NCI-H1694 (cell line): ENCODE measurements at places on chromosomes 12 and 14.
A peak's percentile ranks its signal among the peaks of the same experiment; 100 is the strongest.

- no peak for DNase-seq
Observed at GRCh38 chr14:65334765-65335410, 77.6 kb upstream of the FUT8 start.

- DNase-seq, result no peak
Observed at GRCh38 chr12:1619587-1619986, 9.4 kb upstream of the WNT5B start.

- DNase-seq, result no peak
Observed at GRCh38 chr14:32478050-32478449, 149.0 kb downstream of the AKAP6 start.

- peak; percentile 61 for DNase-seq
Observed at GRCh38 chr14:61925043-61925442, 162.8 kb downstream of the SNAPC1 start.

DNA sequence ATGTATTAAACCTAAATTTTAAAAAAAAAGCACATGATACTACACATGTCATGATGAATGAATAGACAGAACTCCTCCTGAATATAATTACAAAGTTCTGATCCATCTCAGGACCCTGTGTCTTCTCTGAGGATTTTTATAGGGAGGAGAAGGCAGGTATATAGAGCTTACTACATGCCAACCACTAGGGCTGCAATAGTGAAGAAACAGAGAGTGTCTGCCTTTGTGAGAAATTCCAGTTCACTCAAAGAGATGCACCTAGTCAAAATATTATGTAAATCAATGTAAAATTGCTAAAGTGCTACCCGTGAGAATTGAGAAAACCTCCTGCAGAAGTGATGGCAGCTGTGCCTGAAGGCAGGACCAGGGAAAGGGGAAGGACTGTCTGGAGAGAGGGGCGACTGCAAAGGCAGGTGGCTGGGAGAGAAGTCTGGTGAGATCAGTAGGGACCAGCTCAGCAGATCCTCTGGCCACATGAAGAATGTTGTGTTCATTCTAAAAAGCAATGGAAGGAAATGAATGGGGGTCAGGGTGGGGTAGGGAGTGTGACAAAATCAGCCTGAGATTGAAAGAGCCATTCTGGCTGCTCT, 15.1 kb downstream of the ABHD4 start:
- no peak for DNase-seq

DNA sequence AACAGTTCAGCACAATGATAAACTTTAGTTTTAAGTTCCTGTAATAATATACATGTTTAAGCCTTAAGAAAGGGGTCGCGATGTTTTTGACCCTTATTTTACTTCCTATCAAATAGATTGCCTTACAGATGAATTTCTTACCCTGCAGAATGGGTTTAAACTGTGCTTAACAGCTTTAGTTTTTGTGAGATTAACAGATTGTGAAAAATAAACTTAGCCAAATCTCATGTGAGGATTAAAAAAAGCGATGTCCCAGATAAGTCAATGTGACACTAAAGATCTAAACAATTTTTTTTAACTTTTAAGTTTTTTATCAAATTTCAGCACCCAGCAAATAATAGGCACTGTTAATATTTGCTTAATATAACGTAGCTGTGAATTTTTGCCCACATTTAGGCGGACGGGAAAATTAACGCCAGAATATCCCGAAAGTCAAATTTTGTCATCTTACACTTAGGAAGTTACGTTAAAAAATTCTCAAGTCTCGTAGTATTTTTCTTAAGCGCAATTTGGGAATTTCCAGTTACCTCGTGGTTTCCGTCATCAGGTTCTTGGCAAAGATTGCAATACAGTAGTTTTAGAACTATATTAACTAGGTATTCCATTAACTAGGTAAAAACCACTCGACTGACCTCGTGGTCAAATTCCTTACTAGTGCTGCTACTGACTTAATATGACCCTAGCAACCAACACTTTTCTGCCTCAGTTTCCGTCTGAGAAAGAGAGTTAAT, 1.2 kb downstream of the HNRNPC start:
- peak; percentile 32 for DNase-seq

DNA sequence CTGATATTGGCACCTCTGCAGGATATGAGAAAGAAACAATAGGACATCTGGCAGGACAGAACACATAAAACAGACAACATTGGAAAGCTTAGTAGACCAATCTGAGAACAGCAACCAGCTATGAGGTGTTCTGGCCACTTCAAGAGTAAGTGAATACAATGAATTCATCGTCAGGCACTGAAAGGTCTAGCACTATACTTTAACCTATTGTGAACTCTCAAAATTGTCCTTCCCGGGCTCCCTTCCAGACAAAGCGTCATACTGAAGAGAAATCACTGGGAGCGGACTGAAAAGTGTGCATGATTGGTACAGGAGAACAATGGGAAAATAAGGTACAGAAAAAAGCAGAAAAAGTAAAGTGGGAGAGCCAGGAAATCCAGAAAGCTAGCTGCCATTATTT, 75.8 kb downstream of the LRP6 start:
- DNase-seq, result no peak

DNA sequence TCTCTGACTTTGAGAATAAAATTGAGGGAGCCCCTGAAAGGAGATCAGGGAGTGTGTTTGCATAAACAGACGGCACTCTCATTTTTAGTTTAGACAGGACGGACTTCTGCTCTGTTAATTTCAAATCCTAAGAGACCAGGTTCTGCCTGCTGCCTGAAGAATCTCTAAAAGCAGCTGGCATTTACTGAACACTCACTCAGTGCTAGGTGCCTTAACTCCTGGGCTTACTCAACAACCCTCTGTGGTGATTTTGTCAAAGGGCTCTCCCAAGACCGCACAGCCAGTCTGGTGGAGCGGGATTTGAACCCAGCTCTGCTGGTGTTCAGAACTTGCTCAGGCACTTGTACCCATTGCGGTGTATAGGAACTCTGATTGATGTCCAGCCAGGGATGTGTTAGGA, 2.2 kb downstream of the ORAI1 start:
- DNase-seq, result no peak

- no peak for DNase-seq
Observed at GRCh38 chr14:75224561-75224960, 48.1 kb upstream of the TMED10 start.

DNA sequence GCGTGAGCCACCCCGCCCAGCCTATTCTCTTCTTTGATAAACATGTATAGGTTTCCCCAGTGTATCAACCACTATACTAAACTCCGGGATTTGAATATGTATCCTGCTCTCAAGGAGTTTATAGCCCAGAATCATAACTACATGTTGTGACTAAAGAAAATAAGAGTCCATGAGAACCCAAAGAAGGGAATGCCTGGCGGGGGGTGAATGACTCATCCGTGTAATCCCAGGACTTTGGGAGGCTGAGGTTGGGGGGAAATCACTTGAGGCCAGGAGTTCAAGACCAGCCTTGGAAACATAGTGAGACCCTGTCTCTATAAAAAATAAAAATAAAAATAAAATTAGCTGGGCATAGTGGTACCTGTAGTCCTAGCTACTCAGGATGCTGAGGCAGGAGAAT, 57.2 kb downstream of the SIX6 start:
- no peak for DNase-seq

DNA sequence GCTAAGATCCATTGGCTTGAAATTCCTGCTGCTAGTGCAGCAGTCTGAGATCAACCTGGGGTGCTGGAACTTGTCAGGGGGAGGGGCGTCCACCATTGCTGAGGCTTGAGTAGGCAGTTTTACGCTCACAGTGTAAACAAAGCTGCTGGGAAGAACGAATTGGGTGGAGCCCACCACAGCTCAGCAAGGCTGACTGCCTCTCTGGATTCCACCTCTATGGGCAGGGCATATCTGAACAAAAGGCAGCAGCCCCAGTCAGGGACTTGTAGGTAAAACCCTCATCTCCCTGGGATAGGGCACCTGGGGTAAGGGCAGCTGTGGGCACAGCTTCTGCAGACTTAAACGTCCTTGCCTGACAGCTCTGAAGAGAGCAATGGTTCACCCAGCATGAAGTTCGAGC, 191.7 kb downstream of the ALG10B start:
- DNase-seq, result no peak

- no peak for DNase-seq
Observed at GRCh38 chr12:6696690-6697583, 3.7 kb downstream of the PIANP start.

DNA sequence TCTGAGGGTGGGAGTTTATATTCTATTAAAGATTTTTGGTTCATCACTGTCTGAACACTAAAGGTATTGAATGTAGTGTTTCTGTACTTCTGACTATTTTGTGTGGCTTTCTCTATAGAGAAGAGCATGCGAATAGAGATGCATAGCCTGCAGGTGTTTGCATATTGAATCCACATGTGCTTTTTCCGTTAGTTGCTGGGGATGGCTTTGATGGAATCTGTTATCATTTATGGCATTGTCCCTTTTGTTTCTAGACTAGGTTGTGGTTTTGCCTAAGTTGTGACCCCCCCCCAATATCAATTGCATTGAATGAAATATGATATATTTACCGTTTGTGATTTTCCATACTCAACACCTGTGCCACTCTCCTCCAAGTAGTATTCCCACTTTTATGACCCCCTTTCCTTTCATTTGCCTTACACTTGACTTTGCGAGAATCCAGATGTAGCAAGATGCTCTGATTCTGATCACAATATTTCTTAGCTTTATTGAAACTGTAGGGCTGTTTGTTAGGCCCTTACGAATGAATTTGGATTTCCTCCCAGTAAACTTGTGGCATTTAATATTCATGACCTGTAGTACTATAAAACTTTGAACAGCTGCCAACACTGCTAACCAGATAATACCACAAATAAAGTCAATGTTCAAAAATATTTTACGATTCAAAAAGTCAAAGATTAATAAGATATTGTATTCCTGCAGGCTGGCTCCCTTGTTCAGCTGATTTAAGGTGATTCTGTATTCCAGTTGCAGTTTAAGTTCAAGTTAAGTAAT, 176.4 kb downstream of the TMTC2 start:
- no peak for DNase-seq

DNA sequence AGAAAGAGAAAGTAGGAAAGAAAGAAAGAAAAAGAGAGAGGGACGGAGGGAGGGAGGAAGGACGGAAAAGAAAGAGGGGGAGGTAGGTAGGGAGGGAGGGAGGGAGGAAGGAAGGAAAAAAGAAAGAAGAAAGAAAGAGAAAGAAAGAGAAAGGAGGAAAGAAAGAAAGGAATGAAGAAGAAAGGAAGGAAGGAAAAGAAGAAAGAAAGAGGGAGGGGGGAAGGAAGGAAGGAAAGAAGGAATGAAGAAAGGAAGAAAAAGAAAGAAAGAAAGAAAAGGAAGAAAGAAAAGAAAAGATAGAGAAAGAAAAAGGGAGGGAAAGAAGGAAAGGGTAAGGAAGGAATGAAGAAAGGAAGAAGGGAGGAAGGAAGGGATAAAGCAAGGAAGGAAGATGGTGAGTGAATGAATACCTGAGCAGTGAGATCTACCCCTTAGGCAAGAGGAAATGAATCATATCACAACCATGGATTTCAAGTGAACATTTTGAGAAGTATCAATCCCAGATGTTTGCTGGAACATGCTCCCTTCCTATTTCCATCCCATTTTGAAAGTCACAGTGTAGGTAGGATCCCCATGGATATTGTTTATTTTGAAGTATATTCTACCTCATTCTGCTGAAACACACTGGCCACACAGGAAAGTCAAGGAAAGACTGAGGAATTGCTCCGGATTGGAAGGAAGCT, 639.4 kb upstream of the TBX3 start:
- no peak for DNase-seq

DNA sequence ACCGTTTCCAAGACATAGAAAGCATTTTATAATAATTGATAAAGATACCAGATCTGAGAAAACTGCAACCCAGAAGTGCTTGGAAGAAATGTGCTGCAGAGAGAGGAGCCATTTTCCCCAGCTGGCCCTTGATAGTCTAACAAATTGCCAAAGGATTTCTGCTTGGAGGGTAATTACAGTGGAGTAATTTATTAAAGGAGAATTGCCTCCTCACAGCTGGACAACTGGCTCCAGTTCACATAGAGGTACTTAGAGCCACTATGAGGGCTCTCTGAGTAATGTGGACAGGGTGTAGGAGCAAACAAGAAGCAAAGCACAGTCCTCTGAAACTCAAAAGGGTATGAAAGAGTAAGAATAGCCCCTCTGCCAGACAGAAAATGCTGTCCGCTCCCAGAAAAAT, 335.6 kb downstream of the SYT1 start:
- DNase-seq, result no peak

GRCh38 chr12:52777566-52777965, 421 bp upstream of the KRT76 start:
- no peak for DNase-seq

DNA sequence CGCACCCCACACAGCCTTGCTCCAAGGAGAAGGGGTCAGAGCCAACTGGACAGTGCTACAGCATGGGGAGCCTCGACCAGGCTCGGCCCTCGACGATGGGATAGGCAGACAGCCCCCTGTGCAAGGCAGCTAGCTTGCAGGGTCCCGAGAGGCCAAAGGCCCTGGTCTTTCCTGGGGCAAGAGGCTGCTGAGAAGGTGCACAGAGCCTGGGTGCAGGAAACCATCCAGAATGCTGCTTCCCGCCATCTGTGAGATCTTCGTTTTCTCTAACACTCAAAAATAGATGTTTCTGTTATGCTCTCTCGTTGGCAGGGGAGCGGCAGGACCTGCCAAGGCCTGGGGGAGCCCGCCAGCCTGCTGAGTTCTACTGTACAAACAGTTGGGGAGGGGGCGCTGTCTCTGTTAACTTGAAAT, 168.0 kb upstream of the RTL1 start:
- peak; percentile 75 for DNase-seq

DNA sequence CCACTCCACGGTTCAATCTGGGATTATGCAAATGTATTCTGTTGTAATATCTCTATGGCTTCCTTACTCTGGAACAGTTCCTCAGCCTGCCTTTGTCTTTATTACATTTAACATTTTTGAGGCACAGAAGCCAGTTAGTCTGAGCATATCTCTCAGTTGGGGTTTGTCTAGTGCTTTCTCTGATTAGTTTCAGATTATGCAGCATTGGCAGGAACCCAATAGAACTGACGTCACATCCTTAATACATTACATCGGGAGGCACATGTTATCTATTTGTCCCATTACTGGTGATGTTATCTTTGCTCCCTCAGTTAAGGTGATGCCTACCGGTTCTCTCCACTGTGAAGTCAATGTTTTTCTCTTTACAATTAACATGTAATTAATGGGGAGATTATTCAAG, 62.4 kb downstream of the PPM1A start:
- DNase-seq, result no peak

GRCh38 chr12:11689591-11690186, 40.2 kb downstream of the ETV6 start:
- DNase-seq, result peak; percentile 13

GRCh38 chr12:120252071-120252906, 13.2 kb downstream of the PXN start:
- DNase-seq, result no peak
